ENCODE measurements at places on chromosomes 2 and 18.
A peak's percentile ranks its signal among the peaks of the same experiment; 100 is the strongest.

DNA sequence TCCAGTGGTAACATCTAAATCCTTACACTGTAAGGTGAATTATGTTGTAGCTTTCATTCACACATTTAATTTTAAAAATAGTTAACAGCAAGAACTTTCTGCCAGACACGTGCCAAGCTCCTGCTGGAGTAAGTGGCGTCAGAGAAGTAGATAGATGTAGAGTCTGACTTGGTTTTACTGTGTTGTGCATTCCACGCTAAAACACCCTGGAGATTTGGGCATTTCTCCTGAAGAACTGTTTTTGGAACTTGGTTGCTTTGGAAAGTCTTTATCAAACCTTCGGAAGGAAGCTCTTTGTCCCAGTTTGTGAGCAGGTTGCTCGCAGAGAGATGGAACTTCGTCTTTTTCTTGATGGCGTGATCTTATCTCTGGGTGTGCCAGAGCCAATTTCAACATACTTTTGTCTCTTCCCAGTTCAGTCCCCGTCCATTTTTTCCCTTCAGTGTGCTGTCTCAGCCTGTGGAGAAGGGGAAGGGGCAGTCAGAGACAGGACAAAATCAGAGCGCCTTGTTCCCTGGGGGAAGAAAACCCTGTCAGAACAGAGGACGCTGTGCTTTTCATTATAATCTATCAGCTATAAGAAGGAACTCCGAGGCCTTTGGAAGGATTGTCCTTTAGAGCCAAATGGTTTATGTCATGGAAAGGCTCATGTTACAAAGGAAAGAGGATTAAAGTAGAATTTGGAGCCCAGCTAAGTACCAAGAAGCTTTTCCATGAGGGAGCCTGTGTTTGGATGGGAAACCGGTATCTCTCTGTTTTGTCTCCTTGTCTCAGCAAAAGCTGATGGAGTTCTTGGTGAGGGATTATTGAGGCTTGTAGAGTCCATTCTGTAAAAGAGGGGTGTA is 18.9 kb downstream of the GRHL1 start:
- DNase-seq = no peak

DNA sequence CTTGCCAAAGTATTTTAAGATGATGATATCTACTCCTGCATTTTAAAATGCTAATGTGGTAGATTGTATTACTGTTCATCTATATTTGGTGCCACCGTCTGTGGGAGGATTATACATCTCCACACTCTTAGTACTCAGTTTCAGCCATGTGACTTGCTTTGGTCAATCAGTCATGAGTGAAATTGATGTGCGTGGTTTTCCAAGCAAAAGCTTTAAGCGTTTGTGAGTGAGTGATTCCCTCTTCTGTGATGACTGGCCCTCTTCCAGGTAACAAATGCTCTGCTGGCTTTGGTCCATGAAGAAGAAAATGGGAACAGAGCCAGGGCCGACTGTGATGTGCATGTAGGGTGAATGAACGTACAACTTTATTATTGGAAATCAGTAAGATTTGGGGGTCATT is 330.4 kb downstream of the LPIN1 start:
- no peak for DNase-seq

DNA sequence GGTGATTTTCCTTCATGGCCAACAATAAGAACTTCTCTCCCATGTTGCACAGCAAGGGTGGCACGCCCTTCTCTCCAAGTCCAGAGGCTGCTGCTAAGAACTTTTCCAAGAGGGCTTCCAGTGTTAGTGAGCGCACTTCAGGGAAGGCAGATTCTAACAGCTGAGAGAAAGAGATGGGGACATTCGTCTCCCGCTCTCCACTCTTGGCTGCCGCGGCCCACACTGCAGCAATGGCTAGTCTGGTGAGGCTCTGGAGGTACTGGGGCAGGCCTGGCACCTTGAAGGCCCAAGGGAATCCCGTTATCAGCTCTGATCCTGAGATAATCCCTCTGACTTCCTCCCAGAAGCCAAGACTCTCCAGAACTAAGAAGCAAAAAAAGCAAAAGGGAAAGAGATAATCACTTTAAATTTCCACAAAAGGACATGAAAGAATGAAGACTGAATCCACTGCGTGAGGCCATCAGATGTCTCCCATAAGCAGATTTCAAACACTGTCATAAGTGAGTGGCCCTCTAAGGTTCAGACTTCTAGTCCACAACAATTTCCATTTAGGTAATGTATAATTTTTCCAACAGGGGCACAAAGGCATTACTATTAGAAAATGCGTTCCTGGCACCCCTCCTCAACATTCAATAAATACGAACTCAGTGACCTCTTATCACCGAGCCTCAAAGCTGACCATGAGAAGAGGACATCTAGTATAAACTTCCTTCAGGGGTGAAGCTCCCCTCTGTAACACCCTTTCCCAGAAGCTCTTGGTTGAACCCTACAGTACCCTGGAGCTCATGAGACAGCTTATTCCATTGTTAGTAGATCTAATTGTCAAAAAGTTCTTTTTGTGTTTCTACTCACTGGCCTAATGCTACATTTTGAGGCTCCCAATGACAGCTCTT is 66.7 kb upstream of the ZFP36L2 start:
- DNase-seq = no peak

DNA sequence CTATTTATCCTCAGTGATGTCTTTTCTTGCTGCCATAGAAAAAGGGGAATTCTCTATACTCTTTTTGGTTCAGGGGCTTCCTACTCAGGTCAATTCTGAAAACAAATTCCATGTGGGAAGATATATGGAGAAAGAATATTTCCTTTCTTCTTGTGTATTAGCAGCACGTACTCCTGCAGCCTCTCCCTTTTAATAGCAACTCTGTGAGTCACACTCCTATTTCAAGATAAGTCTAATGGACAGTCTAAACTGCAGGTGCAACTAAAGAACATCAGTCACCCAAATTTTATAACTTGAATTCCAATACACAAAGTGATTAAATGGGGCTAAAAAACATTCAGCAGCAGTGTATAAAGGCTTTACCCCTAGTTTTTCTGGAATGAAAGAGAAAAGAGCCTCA is 942.2 kb downstream of the CNTNAP5 start:
- no peak for DNase-seq

DNA sequence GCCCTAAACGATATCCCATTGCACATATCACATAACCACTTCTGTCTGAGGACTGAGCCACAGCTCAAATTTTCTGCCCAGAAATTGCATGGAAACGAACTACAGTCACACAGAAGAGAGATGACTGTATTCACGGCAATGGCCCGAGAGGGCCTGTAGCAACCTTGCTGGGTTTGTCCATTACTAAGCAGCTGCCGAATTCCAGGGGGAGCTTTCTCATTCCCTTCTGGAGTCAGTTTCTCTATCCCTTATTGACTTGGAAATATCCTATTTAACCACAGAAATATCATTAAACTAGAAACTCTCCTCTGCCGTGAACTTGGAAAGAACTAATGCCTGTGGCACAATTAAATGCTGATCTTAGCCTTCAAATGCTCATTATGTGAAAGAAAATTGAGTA is 183.9 kb downstream of the DNER start:
- no peak for DNase-seq

DNA sequence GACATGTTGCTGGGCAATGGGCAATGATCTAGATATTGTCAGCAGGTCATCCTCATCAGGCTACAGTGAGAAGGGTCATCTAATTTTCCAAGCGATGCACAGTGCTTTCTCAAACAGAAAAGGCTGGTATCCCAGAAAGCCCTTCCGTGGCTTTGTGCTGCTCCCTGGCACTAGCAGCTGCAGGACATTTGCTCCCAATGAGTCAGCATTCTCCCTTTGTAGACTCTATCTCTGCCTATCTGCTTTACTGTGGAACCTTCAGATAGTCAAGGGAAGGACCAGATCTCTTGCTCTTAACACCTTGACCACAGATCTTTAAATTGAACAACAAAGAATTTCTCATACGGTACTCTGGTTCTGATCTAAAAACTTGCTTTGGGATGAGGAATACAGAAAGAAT is 101.4 kb downstream of the CDH2 start:
- no peak for DNase-seq

DNA sequence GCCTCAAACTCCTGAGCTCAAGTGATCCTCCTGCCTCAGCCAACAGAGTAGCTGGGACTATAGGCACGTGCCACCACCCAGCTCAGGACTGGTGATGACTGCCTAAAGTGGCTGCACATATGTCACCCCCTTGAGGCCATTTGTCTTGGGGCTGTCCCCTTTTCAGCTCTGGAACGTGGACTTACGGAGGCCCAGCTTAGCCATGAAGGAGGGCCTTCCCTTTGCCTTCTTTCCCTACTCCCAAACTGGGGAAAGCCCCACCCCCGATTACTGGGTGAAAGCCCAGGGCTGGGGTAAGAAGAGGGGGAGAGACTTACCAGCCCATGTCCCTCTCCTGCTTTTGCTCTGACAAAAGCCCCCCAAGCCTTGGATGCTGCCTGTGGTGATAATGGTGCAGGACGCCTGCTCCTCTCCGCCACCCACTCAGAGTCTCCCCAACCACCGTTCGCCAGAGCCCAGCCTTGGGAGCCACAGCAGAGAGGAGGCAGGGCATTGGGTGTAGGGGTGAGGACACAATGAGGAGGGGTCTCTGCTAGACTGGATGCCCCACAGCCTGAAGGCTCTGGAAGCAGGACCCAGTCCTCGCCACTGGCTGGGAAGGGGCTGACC is 2.5 kb upstream of the DUSP2 start:
- DNase-seq = no peak

DNA sequence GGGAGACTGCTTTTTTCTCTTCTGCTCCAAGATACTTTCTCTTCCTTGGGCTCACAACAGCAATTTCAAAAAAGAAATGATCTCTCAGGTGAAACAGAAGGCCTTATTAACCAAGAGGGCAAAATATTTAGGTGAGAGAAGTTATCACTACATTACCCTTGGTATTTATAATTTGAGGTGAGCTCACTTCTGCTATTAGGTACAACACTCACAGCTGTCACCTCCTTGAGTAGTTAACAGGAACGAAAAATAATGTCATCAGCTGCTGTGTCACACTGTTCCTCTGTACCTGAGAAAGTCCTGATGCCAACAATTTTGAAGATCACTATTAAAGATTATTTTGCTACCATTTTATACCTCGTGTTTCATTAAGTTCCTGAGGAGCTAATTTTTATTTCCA is 205.0 kb downstream of the DLGAP1 start:
- no peak for DNase-seq

GRCh38 chr2:219570194-219570923 is 980 bp downstream of the OBSL1 start:
- no peak for DNase-seq

GRCh38 chr18:66662632-66663031 is 58.7 kb upstream of the CDH19 start:
- DNase-seq = no peak

DNA sequence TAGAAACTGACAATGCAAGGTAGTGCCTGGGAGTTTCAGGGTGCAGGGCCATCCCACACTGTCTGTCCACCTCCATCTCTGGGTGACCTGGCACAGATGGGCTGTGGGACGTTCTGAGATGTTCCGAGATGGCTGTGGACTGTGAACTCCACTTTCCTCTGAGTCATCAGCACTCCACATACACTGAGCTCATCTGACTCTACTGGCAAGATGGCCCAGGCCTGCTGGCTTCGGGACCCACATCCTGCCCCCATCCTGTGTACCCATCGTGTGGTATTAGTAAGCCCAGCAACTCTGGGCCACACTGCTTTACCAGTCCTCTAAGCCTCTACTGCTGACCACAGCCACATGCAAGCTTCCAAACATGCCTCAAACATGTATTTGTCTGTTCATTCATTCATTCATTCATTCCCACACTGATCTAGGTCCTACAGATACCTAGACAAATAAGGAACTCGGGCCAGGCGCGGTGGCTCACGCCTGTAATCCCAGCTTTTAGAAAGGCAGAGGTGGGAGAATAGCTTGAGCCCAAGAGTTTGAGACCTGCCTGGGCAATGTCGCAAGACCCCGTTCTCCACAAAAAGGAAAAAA is 124.8 kb upstream of the CXCR4 start:
- peak; percentile 38 for DNase-seq

- no peak for DNase-seq
Observed at GRCh38 chr2:232835687-232836208, 34.3 kb upstream of the SNORC start.

DNA sequence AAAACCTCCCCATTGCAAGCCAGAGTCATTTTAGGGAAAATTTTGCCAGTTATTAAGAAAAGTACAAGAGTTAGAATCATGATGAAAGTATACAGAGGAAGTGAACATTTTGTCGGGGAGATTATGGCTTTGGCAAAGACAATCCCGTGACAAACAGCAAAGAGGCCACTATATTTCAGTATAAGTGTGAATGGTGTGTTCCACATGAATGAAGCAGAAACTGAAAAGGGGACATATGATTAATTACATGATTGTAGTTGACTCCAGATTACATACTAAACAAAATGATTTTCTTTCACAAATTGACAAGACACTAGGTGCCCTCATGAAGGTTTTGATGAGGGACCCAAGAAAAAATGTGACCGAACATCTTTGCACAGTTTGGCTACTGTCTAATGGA is 42.0 kb downstream of the SP140 start:
- DNase-seq = no peak

- DNase-seq = no peak
Observed at GRCh38 chr18:63348508-63349136, 18.4 kb downstream of the KDSR start.

- no peak for DNase-seq
Observed at GRCh38 chr2:65316072-65316471, 88.4 kb downstream of the ACTR2 start.

- no peak for DNase-seq
Observed at GRCh38 chr2:232846055-232846454, 24.0 kb upstream of the SNORC start.

GRCh38 chr2:10338270-10339188 is 35.8 kb downstream of the HPCAL1 start:
- no peak for DNase-seq

DNA sequence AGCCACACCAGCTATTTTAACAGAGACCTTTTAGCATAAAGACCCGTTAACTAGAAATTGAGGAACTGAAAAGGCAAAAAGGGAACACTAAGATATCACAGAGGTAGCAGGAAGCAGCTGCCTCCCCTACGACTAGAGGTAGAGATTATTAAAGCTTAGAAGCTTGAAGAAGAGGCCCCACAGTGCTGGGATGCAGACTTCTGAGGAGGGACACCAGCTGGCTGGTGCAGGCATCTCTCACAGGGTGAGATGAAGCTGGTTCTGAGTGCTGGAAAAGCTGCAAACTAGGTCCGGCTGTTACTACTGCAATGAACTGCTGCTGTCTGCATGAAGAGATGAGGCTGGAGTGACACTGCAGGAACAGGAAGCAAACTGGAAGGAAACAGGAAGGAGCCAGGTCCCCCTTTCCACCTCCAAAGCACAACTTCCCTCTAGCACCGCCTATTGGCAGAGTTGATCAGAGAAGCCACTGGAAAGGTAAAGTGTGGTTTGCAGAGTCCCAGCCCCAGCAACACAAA is 61.2 kb upstream of the MRPS9 start:
- DNase-seq = no peak

DNA sequence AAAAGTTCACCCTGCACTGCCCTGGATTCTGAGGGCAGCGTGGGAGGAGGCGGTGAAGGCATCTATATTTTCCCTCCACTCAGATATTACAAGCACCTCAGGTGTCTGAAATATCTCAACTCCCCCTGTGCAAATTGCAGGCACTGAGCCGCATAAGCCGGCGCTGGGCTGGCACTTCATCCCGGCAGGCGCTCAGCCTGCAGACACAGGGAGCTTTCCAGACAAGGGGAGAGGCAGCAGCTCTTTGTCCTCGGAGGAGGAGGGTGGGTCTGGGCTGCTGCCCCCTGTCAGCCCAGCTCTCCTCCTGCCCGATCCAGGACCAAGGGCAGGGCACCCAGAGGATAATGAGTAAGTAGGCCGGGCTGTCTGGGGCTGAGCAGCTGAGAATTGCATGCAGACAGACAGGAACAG is 189.3 kb upstream of the MYT1L start:
- DNase-seq = no peak

All from CD4-positive, alpha-beta memory T cell (primary cell).